Calu3 (cell line): ENCODE measurements at places on chromosomes 16 and 17. TPM values are rescaled to one million over a fixed set of nuclear protein-coding genes. Genes with fewer than 3 reads are reported as not detected.

DNA sequence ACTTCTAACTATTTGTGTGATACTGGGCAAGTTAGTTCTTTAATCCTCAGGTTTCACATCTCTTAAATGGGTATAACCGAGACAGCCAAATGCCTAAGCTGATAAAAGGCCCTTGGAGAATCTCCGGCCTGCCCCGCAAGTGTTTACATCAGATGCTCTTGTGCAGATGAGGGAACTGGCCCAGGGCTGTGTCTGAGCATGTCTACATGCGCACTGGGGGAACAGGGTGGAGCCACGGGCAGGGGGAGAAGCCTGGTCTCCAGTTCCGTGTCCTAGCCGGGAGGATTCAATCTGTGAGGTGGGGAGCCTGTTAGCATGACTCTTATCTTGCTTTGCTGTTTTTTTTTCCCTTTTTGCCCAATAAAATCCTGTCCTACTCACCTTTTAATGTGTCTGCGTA is 222.9 kb downstream of the CDH8 start:
- DNase-seq: no peak

- DNase-seq: no peak
Measured at GRCh38 chr17:2247005-2247404, 56.6 kb downstream of the SMG6 start.

GRCh38 chr17:18362698-18363100 is 651 bp downstream of the SHMT1 start:
- peak; percentile 64 for DNase-seq

GRCh38 chr16:67053767-67054334 is 24.9 kb downstream of the CBFB start:
- no peak for DNase-seq

DNA sequence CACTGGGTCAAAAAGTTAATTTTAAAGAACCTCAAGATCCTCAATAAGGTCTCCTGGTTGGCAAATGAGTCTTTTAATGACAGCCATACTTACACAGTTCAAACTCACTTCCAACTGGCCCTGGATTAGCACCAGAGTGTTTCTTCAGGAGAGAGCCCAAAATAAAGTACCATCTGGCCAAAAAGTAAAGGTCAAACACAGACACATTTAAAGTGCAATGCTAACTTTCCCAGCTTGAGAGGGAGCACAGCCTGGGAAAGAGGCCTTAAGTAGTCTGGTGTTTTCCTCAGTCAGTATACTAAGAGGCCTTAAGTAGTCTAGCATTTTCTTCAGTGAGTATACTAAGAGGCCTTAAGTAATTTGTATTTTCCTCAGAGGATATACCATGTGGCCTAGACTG is 46.6 kb upstream of the ERN1 start:
- no peak for DNase-seq

GRCh38 chr16:61149709-61150108 is 886.5 kb downstream of the CDH8 start:
- DNase-seq: no peak

DNA sequence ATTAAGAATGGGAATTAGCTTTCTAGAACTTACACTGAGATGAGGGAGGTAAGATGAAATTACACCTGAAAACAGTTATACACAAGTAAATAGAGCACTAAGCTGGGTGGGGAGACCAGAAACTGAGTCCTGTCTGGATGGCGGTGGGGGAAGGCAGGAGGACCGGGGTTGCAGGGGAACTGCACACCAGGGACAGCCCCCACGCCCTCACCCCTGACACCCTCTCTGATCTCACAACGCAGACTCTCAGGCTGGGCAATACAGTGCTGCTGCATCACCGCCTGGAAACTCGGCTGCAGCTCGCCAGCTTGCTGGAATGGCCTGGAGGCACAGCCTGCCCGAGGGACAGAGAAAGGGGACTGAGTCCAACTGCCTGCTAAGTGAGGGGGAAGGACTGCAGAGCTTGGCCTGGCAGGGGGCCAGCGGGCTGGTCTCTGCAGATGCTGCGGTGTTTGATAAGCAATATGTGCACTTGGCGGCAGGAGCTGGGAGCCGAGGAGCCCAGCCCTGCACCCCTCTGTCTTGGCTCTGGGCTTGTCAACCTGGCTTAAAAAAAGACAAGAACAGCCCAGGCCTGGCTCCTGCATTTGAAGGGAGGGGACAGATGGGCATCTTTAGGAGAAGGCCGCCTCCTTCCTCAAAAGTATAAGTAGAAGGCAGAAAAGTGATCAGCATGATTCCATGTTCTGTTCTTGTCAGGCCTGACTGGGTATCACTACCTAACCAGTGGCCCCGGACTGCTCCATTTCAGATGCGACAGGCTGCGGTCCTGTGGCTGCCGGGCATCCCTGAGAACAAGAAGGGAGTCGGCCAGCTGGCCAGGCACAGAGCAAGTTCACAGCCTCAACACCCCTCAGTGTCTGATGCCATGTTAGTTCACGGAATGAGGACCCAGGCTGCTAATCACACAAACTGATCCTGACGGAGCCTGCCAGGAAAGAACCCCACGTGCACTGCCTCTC is 30.2 kb downstream of the SPHK1 start:
- DNase-seq: no peak

DNA sequence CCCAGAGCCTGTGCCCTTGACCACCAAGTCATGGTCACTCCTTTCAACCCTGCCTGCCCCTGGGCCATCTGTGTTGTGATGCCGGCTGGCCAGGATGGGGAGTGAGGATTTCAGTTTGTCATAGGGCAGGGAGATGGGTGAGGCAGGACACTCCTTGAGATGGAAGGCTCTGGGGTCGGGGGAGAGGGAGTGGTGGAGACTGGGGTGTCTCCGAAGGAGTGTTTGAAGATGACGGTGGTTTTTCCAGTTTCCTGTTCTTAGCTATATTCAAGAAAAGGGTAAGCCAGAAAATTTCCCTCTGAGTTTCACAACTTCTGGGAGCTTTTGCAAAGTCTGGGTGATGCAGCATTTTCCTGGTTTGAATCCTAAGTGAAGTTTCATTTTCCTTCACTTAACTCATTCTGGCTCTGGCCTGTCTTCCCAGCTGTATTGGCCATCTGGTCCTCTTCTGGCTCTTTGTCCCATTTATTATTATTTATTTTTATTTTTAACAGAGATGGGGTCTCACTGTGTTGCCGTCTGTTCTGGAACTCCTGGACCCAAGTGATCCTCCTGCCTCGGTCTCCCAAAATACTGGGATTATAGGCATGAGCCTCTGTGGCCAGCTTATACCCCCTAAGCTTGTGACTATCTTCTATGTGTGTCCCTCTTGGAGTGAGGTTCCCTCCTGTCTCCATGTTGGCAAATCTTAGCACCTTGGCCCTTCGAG is 27.7 kb downstream of the ABCC1 start:
- DNase-seq: no peak

DNA sequence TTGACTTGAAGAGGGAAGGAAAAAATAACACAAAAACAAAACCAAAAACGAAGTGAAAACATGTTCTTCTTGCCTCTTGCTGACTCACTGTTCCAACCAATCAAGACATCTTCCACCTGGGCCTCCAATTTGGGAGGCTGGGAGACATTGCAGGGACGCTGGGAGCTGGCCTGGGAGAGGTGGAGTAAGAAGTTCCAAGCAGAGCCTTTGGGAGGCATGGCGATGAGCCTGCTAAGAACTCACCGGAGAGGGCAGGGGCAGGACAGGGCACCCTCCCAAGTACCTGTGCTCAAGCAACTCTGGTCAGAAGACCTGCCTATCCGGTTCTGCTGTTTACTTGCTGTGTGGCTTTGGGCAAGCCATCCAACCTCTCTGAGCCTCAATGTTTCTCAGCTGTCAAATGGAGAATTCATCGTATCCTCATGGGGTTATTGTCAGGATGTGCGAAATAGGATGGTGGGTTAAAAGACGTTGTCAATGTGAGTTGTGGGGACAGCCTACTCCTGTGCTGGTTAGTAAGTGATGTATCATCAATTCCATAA is 856 bp upstream of the GLP2R start:
- DNase-seq: no peak

CORO1A gene
- total RNA-seq: 11.1 and 12.9 TPM in 2 replicates

CCL8 gene
- not detected in 2 replicates for total RNA-seq

SLFN12L gene
- 0.14 and 0.51 TPM in 2 replicates for total RNA-seq
